ENCODE measurements at places on chromosomes 2 and 18. TPM values are rescaled to one million over a fixed set of nuclear protein-coding genes. Genes with fewer than 3 reads are reported as not detected.

- DNase-seq: no peak
These were observed 32.7 kb upstream of the SCYGR2 start for GRCh38 chr2:227566012-227566411.

DNA sequence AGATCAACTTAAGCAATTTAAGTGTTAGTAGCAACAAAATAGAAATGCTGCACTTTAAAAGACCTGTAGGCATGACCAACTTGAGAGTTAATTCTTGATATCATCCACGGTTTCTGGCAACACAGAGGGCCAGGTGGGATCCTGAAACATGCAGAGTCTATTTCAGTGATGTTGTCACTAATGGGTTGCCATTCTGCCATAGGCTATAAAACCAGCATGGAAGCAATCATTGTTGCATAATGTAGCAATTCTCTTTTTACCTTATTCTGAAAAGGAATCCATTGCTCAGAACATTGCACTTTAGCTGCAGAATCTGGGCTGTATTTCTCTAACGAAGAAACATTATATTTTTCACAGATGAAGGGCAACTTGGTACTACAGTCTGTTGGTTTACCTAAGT, 53.9 kb upstream of the CD302 start:
- no peak for DNase-seq

Gene IL1A
- not detected for polyA plus RNA-seq

Gene KCNE4
- polyA plus RNA-seq: 18.3 TPM

Gene SERPINB4
- not detected for polyA plus RNA-seq

Gene SLC20A1
- 37.3 TPM for polyA plus RNA-seq

DNA sequence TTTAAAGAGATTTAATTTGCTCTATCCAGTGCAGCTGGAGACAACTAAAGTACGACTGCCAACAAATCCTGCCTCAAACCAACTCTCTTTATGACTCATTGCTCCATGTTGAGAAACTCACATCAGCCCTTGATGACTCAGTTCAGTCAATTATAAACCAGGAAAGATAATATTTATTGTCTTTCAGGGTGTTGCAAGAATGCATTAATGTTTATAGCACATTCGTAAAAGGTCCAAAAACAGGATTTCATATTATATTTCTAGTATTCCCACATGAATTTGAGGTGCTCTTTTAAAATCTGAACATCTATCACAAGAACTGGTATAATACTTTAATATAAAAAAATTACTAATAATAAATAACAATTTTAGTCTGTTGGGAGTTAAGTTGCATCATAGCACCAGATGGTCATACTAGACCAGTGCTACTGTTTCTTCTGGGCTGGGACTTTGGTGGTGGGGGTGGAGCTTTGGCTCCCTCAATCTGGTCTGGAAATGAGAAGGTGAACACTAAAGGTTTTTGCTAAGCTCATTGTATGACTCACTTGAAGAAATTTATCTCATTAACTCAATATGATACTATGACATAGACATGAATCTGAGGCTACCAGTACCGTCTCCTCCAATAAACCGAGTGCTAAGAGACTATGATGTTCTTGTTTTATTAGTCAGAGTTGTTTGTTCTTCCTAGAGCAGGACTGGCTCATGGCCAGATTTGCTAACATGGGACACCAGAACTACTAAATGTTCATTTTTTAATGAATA, 26.6 kb upstream of the MAP3K20 start:
- DNase-seq: no peak

DNA sequence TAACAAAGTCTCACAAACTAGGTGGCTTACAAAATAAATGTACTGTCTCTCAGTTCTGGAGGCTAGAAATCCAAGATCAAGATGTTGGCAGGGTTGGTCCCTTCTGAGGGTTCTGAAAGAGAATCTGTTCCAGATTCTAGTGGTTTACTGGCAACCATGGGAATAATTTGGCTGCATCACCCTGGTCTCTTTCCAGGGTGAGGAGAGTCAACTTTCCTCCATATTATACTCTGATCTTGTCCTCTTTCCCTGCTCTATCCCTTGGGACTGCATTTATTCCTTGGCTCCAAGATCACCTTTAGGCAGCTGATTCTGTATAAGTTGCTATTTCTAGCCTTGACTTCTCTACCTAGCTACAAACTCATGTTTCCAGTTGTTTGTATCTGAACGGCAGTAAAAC, 35.2 kb downstream of the SLC40A1 start:
- DNase-seq: no peak

- no peak for DNase-seq
These were observed 250.3 kb downstream of the SLC4A3 start for GRCh38 chr2:219877728-219878127.

DNA sequence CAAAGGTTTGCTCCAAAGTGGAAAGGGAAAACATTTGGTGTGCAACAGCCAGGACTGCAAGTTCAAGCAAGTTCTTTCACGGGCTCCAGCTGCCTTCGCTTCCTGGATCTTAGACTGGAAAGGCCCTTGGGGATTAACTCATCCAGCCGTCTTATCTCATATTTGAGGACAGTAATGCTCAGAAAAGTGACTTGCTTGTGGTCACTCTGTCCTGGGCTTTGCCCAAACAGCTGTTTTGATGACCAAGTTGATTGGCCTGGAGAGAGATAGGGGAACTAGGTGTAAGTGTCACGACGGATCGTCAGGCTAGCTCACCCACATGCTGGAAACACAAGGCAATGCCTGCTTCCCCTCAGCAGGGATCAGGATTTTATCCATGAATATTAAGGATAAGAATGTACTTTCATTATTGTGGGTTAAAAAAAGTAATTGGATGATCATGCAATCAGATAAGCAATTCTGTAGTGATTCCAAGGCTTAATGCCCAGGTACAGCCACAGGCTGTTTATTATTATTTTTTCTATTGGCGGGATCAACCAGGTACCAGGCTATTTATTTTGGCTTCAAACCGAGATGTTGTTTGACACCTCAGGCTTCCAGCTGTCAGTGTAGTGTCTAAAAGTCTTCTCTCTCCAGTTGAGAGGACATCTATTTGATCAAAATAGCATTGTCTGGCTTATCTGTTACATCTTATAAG, 162.5 kb upstream of the EPAS1 start:
- DNase-seq: peak; percentile 44

DNA sequence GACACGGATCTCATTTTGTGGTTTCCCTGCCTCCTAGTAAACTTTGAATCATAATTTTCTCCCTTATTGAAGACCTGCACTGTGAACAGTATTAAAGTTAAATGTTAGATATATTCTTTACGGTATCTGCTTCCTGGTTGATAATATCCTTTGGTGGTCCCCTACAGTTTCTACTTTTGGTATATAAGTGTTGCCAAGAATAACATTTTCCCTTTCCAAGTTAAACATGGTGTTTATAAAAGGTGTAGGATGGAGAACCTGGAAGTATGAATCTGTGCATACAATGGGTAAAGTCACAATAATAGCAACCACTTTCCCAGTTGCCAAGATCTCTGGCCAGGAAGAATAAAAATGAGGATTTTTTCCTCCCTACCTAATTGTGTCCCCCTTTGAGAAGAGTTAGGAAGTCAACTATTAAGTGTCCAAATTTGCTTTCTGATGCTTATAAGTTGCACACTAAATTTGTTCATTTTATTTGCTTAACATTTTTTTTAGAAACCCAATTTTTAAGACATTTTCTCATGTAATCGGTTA, 201.0 kb upstream of the STK17B start:
- DNase-seq: no peak

DNA sequence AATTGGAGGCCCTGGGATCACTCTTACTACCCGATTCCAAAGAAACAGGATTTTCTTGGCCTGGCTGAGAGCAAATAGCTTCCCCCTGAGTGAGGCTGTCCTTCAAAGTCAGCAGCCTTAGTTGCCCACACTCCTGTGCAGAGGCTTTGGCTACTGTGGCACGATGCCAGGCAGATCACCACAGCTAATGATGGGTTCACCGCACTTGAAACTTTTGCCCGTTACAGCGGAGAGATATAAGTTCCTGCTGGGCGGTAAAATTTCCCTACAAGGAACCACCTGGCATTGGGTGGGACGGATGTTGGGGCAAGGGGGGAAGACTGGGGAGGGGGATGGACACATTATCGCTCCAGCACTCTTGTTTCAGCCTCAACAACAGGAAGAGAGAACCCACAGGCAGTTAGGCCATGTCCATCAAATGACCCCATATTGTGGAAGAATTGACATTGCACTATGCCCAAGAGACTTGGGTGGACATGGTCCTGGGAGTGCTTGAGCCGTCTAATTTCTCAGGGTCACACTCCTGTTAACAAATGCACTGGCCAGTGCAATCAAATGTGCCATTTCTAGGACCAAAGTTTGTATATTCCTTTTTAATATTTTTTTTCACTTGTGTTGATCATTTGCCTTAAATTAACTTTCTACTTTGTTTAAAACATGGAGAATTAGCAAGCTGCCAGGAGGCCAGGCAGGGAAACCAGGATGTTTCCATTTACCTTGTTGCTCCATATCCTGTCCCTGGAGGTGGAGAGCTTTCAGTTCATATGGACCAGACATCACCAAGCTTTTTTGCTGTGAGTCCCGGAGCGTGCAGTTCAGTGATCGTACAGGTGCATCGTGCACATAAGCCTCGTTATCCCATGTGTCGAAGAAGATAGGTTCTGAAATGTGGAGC, 4.4 kb downstream of the IL1B start:
- DNase-seq: no peak

Gene SP5
- polyA plus RNA-seq: 0.39 TPM

Gene ZNF396
- polyA plus RNA-seq: 8.1 TPM

- DNase-seq: no peak
These were observed 9.6 kb upstream of the ALS2 start for GRCh38 chr2:201790291-201790690.

GRCh38 chr2:189024901-189025618, 50.9 kb downstream of the COL3A1 start:
- no peak for DNase-seq

DNA sequence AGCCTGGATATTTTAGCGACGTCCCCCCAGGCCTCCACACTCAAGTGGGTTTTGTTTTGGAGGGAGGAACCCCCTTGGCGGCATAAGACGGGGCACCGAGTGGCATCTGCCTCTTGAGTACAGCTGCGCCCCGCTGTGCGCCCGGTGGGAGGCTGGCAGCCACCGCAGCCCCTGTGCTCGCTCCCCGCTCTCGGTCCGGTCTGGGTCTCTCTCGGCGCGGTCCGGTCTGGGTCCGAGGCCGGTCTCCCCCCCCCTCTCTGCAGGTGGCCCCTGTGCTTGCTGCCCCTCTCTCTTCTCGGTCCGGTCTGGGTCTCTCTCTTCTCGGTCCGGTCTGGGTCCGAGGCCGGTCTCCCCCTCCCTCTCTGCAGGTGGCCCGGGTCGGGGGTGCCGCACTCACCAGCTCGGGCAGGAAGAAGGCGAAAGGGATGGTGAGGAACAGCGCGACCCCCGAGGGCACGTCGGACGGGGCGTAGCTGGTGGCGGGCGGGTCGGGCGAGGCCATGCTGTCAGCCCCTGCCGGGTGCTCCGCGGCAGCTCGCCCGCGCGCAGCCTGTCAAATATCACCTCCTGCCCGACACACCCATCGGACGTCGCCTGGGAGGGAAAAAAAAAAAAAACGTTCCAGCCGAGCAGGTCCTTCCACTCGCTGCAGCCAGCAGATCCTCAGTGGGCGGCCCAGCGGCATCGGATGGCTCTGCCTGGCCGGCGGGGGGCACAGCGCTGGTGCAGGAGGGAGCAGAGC, at the start of gene MALL:
MALL (minus strand) TSS at position 532 of the 742 bp plus-strand sequence; CDS start at position 502, 30 bp downstream.
- no peak for DNase-seq

DNA sequence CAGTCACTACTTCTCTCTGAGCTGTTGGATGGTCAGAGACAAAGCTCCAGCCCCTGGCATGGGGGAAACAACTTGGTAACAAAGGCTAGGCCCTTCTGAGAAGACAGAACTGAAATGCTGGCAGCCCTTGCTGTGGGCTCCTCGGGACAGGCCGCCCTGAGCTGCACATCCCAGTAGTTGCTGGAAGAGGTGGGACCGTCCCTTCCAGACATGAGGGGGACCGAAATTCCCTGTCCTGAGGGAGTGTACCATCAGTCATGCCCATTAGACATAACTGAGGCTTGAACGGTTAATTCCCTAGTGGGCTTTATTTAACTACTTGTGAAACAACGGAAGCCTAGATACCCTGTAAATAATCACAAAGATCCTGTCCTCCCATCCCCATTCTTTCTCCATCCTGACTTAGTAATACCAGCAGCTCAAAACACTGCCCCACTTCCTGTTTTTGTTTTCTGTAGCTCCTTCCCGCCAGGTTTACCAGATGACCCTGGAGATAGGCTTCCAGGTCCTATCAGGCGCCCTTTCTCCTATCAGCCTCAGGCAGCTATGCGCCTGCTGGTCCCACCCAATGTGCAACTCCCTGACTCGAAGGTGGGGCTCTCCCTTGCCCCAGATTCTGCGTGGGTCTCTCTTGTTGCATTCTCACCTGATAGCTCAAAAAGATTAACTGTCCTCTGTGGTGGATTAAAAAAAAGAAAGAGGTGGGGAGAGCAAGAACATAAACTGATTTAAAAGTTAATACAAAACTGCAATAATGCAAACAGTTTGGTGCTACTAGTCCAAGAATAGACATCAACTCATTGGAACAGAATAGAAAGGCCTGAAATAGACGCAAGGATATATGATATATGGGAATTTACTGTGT, 37.0 kb upstream of the NT5DC4 start:
- DNase-seq: no peak

- no peak for DNase-seq
These were observed 156.4 kb upstream of the GALNT13 start for GRCh38 chr2:153715218-153715850.

- no peak for DNase-seq
These were observed 11.1 kb upstream of the RPIA start for GRCh38 chr2:88680266-88680902.

DNA sequence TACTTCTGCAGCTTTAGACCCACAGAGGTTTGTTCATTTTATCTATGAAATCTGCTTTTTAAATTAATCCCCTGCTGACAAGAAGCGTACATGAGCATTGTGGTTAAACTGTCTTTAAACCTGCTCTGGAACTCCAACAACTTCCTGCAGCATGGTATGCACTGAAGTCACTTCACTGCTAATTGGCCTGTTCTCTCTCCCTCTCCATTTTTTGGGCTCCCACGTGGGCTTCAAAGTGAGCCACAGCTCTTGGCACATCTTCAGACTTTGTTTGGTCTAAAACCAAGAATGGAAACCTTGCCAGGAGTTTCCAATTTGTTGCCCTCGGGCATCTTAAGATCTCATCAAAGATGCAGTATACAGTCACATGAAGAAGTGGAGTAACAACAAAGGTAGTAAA, 311.4 kb downstream of the LRRTM1 start:
- DNase-seq: no peak

GRCh38 chr2:28552045-28552823, 56.4 kb downstream of the PLB1 start:
- DNase-seq: no peak

Gene EHD3
- polyA plus RNA-seq: 28.8 TPM

DNA sequence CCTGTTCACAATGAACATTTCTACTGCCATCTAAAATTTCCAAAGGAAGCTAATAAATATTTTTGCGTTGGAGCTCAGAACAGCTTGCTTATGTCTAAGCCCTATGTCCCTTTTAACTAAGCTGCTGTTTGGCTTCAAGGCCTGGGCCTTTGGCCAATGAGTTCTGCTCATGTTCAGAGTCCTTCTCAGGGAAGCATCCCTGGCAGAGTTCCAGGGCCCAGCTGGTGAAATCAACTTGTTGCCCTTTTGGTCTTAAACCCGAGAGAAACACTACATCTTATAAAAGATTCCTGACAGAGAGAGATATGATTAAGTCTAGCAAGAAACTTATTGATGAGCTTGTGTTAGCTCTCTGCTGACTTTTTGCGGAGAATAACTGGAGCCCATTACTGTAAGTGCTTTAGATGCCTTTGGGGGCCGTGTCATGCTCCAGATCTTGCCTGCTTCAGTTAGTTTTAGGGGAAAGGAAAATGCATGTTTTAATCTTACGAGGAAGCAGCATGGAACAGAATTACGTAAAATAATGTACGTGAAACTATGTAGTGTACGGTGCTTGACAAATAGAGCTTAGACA, 102.5 kb upstream of the NOSTRIN start:
- DNase-seq: peak; percentile 72

Gene RAB31
- polyA plus RNA-seq: 36.0 TPM

Gene MOB4
- polyA plus RNA-seq: 50.2 TPM

Measured in right renal pelvis (tissue), 4 donors.